ENCODE measurements at places on chromosomes 4 and X. TPM values are rescaled to one million over a fixed set of nuclear protein-coding genes. Genes with fewer than 3 reads are reported as not detected.

Gene FGF13
- not detected for polyA plus RNA-seq

Gene PRRG1
- polyA plus RNA-seq = not detected

Gene NOX1
- polyA plus RNA-seq = not detected

Gene GPR119
- polyA plus RNA-seq = not detected

Gene KDR
- not detected for polyA plus RNA-seq

Gene RNF150
- not detected for polyA plus RNA-seq

DNA sequence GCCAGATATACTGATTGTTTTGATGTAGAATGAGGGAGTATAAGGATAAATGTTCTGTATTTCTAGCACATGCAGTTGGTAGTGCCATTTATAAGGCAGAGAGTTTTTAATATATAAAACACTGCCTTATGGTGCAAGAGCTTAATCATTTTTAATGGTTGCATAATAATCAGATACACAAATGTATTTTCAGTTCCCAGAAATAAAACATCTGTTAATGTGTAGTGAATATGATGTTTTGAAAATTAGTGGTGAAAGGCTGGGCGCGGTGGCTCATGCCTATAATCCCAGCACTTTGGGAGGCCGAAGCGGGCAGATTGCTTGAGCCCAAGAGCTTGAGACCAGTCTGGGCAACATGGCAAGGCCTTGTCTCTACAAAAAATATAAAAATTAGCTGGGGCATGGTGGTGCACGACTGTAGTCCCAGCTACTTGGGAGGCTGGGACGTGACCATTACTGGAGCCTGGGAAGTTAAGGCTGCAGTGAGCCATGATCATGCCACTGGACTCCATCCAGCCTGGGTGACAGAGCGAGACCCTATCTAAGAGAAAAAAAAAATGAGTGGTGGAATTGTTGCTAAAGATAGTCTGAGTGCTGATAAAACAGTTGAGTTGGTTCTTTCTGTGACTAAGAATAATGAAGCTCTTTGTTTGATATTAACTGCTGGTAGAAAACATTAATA lies 29.3 kb downstream of the CLCN3 start:
- no peak for DNase-seq

- no peak for DNase-seq
Observed at GRCh38 chr4:118883861-118884260, 4.8 kb upstream of the SYNPO2 start.

DNA sequence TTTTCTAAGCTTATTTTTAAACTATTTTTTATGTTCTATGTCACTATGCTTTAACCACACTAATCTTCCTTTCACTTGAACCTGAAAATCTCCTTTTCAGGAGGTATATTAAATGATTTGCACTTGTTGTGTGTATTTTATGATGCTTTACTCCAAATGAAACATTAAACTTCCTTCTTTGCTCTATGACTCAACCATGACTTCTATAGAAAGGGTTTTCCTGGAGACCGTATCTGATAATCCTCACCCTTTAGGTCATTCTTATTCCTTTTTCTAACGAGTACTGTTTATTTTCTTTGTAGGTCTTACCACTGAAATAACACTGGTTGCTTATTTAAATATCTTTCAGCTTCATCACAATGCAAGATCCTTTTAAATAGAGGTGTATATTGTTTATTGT lies 1163.2 kb downstream of the PCDH18 start:
- no peak for DNase-seq

DNA sequence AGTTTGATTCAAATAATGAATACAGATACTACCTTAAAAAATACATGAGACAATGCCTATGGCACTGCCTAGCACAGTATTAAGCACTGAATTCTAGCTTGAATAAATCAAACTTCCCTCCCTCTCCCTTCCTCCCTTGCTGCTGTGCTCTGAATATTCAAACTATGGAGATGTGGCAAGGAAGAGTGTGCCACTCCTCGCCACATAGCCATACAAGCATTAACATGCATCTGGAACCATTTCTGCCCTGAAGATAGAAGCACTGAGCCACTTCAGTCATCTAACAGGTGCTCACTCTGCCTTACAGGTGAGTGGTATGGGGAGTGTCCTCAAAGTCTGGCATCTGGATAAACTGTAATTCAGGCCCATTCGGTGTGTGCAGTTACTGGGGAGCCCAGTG lies 276.9 kb downstream of the ARHGAP24 start:
- DNase-seq = no peak

DNA sequence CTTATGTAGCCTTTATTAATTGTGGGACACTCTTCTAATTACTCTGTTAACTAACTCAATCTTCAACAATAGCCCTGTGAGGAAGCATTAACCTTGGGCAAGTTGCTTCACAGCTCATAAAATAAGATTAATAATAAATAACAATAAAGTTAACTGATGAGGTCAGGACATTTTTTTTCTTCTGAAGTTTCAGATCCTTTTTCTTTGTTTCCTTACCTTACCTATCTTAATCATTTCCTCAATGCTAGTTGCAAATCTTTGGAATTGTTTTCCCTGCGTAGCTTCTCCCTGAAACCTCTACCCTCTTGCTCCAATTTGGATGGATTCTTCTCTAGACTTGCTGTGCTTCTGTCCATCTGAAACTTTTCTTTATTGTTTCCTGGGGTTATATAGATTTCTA lies 17.5 kb upstream of the PLAC8 start:
- DNase-seq = no peak

DNA sequence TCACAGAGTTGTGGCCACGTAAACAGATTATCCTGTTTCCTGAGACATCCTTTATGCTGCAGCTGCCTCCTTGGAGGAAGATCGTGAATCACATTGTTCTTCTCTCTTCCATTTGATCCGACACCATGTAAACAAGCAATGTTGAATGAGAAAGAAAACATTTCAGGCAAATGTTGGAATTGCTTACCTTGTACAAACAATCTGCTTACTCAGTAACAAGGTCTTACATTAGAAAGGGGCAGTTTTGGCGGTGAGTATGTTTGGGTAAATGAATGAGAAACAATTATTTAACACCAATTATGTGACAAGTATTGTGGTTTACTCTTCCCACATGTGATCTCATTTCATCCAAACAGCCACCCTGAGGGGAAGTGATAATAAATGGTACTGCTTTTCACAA lies 637.8 kb downstream of the RAB28 start:
- no peak for DNase-seq

DNA sequence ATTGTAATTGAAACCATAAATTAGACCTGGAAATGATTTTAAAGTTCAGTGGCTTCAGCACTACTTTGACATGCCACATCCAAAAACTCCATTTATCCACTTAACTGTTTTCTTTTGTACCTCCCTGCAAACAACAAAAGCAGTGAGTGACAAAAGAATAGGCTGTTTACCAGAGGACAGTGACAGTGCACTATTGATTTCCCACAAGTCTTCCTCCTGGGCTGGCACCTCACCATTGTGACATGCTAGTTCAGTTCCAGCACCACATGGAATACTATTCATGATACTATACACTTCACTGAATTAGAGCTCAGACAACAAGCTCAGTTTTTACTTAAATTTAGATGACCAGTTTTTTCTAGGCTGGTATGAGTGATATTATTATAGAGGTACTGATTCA lies 29.3 kb downstream of the MOSPD2 start:
- no peak for DNase-seq

GRCh38 chr4:77662396-77662795 lies 56.8 kb downstream of the CXCL13 start:
- no peak for DNase-seq

DNA sequence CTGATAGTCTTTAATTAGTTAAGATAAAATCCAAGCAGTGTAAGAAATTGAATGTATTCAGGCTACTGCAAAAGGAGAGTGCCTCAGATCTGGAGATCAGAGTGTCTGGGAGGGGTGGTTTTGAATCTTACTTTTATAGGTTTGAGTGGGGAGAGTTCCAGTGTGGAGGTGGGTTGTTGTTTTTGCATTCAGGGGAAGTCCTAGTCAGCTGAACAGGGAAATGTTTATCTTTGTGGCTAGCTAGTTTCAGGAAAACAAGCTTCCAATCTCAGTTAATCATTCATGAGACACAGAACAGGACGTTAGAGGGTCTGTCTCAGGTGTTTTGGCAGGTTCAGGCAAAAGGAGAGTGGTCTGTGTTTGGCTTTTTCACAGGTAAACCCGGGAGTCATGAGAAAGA lies 26.0 kb downstream of the ZNF81 start:
- DNase-seq = no peak

DNA sequence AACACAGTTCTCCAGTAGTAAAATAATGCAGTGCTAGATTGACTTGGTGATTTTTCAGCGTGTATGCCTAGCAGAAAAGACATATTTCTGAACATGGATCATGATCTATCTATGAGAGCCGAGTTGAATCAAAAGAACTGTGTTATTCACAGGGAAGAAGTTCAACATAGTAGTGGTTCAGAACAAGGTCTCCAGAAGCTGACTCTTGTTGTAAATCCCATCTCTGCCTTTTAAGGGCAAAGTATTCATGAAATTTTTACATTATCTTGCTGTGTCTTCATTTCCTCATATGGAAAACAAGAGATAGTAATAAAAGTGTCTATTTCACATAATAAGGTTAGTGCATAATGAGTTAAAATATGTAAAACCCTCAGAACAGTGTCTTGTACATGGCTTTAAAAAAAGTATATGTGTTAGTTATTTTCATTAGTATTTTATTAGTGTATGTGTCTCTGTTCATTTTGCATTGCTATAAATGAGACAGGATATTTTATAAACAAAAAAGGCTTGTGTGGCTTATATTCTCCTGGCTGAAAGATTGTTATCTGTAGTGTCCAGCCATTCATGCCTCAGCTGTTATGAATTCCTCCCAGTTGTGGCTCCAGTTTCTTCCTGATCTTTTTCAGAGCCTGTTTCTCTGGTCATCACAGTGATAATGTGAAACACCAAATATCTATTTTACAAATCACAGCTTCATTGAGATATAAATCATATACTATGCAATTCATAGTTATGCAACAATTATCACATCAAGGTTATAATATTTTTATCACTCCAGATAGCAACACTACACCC lies 1351.2 kb downstream of the STIM2 start:
- DNase-seq = no peak

GRCh38 chr4:151355155-151355554 lies 29.8 kb upstream of the SH3D19 start:
- no peak for DNase-seq

DNA sequence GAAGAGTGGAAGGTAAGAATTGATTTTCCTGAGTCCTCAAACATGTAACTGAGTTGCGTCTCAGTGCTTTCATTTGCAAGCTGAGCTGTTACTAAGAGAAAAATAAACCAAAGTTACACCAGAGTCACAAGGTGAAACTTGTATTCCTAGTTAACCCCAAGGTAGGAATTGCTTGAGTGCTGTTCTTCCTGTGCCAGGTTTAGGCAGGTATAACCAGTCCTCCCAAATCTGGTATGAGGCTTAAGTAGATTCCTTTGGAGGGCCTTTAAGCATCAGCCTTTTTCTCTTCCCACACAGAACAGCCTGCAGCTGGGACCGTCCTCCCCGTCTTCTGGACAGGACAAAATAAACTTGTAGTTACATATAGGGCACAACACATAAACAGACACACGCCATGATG lies 2.3 kb upstream of the BTC start:
- DNase-seq = no peak

DNA sequence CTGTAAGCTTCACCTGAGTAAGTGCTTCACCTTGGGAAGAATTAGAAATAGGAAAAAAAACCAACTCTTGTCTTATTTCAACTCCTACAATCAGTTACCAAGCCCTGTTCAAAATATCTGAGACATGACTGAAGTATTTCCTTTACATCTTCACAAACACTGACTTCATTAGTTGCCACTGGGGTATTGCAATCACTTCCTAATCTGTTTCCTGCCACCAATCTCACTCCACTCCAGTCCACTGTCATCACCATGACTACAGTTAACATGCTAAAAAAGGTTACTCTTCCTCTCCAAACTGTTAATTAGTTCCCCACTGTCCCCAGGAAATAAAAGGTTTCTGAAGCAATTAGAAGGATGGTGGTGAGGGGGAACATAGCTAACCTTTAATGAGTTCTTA lies 3.3 kb upstream of the SUPT20HL1 start:
- DNase-seq = no peak

DNA sequence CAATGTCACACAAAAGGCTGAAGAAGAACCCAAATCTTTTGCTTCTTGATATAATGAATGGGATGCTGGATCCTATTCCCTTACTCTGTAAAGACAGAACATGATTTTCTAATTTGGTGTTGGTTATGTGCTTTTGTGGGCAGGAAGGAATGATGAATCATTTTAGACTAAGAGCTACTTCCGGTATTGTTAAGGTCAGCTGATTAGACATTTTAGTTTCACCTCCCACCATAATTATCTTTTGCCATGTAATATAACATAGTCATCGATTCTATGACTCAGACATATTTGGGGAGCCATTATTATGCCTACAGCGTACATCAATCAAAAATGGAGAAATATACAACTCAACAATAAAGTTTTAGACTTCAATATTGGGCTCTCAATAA lies 265.3 kb downstream of the ZNF674 start:
- no peak for DNase-seq

GRCh38 chr4:27835851-27836250 lies 975.2 kb downstream of the STIM2 start:
- no peak for DNase-seq

DNA sequence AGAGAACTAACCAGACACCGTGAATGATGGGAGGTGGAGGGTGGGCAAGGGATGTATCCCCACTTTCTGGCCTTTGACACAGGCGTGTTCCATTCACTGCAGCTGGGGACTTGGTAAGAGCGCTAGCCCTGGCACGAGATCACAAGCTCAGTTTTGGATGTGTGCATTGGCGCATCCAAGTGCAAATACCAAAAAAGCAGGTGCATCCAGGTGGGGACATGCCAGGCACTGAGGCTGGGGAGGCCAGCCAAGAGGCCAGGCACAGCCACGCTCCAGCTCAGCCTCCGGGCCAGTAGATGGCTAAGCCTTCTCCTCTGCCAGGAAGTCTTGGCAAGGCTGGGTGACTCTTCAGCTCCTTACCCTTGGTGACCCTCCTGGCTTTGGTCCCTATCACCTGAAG lies 4.4 kb upstream of the ZFP92 start:
- no peak for DNase-seq

Data from naive B cell (primary cell).